ENCODE measurements at places on chromosomes 16 and 17.

- no peak for DNase-seq
Measured at GRCh38 chr17:77719806-77720205, 238.7 kb upstream of the TNRC6C start.

DNA sequence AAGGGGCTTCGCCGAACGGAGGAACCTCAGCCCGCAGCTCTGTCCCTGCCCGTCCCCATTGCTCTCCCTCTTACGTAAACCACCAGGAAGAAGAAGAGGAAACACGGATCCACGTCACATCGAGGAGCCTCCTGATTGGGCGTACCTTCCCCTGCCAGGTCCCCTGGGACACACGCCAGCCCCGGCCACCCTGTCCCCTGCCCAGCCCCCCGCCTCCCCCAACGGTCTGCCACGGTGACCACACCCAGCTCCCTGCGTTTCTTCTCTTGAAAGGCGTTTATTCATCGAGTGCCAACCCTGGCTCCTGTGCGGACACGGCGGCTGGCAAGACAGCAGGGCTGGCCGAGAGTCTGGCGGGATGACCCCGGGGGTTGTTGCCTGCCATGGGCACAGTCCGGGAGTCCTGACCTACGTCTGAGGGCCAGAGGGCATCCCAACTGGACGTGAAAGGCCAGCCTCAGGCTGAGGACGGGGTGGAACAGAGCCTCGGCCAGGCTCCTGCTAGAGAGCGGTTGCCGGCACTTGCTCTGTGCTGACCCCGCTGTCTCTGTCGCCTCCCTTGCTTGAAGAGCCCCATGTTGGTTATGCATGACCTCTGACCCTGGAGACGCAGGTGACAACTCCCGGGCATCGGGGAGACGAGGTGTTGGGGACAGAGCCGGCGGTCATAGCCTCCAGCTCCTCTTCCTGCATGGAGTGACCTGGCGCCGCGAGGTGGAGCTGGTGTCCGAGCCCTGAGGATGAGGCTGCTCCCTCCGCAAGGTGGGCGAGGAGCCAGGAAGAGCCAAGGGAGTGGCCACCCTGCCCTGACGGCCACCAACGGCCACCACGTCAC, 40.5 kb upstream of the ACSF3 start:
- DNase-seq, result peak; percentile 93

- peak; percentile 87 for DNase-seq
Measured at GRCh38 chr17:3892095-3892998, 506 bp downstream of the CAMKK1 start.

GRCh38 chr17:81286491-81287145, 8.5 kb downstream of the SLC38A10 start:
- no peak for DNase-seq

DNA sequence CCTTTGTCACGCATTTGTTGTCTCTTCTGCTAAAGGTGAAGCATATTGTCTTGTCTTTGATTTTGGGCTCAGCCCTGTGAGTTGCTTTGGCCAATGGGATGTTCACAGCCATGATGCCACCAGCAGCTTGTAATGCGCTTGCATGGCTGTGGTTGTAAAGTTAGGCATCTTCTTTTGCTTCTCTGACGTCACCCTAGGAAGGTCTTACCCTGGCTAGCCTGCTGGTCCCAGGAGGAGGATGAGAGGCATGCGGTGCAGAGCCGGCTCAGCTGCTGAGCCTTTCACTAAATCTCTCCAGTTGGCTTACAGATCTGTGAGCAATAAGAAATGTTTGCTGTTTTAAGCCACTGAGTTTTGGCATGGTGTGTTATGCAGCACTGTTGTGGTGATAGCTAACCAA, 40.8 kb downstream of the IRX6 start:
- no peak for DNase-seq

GRCh38 chr17:38421871-38422827, 6.1 kb upstream of the ARHGAP23 start:
- DNase-seq, result peak; percentile 54

Data from G401 (cell line).